ENCODE measurements at places on chromosomes 13 and 19.

DNA sequence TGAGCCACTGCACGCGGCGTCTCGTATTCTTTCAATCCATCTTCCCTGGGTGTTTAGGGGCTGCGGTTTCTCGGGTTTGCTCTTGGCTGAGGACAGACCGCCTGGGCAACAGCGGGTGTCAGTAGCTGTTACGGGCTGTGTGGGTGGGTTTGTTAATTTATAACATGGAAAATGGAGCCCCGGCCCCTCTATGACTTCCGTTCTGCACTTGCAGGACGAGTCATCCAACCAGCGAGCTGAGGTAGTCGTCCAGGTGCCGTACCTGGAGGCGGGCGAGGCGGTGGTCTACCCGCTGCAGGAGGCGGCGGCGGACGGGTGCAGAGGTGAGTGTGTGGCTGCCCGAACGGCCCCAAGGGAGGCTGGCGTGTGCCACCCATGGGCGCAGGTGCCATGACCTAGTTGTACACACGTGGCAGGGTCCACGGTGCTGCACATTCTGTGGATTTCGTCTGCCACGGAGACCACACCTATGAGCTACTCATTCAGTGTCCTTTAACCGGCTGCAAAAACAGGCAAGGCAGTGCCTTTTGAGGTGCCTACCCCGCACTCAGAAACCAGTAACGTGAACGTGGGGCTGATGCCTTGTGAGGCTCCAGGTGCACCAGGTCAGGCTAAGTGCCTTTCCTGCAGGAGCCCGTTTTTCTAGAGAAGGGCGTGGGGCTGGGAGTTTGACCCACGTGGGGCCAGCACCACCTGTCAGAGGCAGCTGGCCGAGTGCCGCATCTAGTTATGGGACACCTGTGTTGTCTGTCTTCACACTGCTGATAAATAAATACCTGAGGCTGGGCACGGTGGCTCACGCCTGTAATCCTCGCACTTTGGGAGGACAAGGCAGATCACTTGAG, 10.9 kb downstream of the POLR2E start:
- no peak for DNase-seq

DNA sequence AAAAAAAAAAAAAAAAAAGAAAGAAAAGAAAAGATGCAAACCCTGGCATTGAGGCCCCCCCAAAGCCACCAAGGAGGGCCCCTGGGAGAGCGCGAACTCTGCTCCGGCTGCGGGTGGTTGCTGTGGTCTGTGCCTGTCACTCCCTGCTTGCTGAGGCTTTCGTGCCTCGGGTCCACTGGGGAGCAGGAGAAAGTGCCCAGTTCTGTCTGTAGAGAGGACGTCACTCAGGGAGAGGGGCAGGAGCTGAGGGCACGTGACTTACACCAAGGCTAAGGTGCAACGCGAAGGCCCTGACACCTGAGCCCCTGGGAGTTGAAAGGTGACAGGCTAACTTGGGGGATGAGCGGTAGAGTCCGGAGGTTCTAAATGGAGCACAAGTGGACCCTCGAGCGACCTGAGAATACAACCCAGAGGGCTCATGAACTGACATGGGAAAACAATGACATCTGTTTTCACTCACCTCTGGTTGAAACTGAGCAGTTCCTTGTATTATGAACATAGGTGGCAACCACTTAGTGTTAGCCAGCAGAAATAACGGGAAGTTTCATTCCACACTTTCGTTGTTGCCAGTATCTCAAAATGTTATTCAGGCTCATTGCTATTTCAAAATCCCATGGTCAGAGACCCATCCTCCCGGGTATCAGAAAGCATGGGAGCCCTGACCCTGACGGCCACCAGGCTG, 69.2 kb upstream of the TM9SF2 start:
- DNase-seq = no peak

DNA sequence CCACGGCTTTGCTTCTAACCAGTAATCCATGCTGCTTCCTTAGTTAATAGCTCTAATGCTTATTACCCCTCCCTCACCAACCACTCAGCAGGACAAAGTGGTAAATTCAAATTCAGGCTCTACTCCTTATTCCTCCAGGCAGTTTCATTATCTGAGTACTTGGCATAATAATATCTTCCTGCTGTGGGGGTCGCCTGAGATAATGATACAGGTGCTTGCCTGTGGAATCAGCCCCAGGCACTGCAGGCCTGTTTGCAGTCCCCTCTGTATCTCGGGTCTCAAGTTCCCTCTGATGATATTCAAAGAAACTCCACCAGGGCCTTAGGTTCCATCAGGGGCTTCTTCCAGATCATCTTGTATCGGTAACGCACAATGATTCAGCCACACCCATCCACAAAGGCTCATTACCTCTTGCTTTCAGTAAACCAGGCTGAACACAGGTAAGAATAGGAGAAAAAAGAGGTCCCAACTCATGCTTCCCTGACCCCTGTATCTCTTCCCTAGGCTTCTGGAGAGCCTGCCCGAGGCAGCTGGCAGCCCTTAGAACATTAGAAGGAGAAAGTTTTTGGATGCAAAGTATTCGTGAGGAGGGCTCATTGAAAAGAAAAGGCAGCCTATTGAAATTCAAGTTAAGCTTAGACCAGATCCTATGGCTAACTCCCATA, 14.3 kb upstream of the FOXO1 start:
- DNase-seq = no peak

GRCh38 chr13:75636436-75637180, 478 bp downstream of the LMO7 start:
- DNase-seq = peak; percentile 65
